ENCODE measurements at places on chromosomes 5 and 9. TPM values are rescaled to one million over a fixed set of nuclear protein-coding genes. Genes with fewer than 3 reads are reported as not detected.

The PRRX2 gene
- total RNA-seq = 2.9 TPM

The ADGRD2 gene
- total RNA-seq = not detected

The CA9 gene
- 0.71 TPM for total RNA-seq

GRCh38 chr5:114361724-114362196, at the start of gene KCNN2:
KCNN2 (plus strand) TSS chr5:114362070; CDS start chr5:114362140, 70 bp downstream.
- no peaks in the 10 kb centered on the region for H3K36me3 ChIP-seq
- peaks cover 18% of the 10 kb centered on the region for H3K4me1 ChIP-seq
- DNase-seq = peak; percentile 90
- H3K27me3 ChIP-seq = no peaks in the 10 kb centered on the region

DNA sequence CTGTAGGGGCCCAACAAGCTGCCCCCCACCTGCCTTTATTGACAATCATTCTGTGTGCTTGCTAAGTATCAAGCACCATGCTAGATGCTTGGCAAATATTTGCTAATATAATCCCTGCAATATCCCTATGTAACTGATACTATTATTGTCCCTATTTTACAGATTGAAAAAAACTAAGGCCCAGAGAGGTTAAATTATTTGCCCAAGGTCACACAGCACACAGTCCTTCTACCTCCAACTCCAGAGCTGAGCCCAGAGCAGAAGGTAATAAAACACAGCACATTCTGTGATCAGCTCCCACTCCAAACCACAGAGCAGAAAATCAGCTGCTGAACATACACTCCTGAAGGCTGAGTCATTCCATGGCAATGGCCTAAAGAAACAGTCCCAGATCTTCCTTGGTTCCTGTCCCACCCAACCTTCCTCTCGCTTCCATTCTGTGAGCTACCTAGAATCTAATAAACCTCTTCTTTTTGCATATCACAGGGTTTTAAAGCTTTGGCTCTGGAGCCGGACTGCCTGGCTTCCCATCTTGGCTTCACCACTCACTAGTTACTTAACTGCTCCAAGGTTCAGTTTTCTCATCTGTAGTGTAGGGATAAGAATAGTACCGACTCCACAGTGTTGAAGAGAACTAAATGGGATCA, 66.7 kb upstream of the ADRA1B start:
- H3K27me3 ChIP-seq = no peaks in the 10 kb centered on the region
- H3K4me3 ChIP-seq = no peak overlapping the region
- no peaks in the 10 kb centered on the region for H3K36me3 ChIP-seq
- no peaks in the 10 kb centered on the region for H3K4me1 ChIP-seq

DNA sequence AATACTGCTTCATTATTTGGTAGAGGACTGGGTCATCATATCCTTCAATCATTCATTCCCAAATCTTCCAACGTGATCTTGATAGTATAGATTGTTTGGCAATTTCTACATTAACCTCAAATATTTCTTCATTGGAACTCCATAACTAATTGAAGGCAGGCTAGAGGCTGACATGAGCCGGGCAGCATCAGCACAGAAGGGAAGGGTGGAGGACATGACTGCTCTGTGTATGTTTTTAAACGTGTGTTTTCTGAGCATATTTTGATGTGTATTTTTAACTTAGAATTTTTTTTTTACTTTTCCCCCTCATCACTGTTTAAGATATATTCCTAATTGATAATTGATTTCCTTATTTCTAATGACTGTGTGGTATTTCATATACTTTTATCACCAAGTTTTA, 12.6 kb downstream of the DDX4 start:
- no peak for DNase-seq
- no peaks in the 10 kb centered on the region for H3K36me3 ChIP-seq
- no peak overlapping the region for H3K27ac ChIP-seq
- H3K27me3 ChIP-seq = no peaks in the 10 kb centered on the region
- no peak overlapping the region for H3K4me3 ChIP-seq
- no peaks in the 10 kb centered on the region for H3K4me1 ChIP-seq

- H3K27me3 ChIP-seq = no peaks in the 10 kb centered on the region
- no peak overlapping the region for H3K4me3 ChIP-seq
- no peak for DNase-seq
- H3K4me1 ChIP-seq = no peaks in the 10 kb centered on the region
- no peak overlapping the region for H3K27ac ChIP-seq
These were observed 218.2 kb upstream of the NUDT12 start for GRCh38 chr5:103780794-103781193.

- no peak overlapping the region for H3K27ac ChIP-seq
- no peak for DNase-seq
- peaks cover 8% of the 10 kb centered on the region for H3K27me3 ChIP-seq
- H3K4me3 ChIP-seq = no peak overlapping the region
These were observed 60.0 kb downstream of the HRH2 start for GRCh38 chr5:175717837-175718236.

GRCh38 chr9:33137781-33138264, 29.3 kb downstream of the B4GALT1 start:
- no peak overlapping the region for H3K27ac ChIP-seq
- peak; percentile 50 for DNase-seq
- peaks cover 66% of the 10 kb centered on the region for H3K4me1 ChIP-seq
- H3K36me3 ChIP-seq = peaks cover 6% of the 10 kb centered on the region
